ENCODE measurements at places on chromosomes 12 and 14.

DNA sequence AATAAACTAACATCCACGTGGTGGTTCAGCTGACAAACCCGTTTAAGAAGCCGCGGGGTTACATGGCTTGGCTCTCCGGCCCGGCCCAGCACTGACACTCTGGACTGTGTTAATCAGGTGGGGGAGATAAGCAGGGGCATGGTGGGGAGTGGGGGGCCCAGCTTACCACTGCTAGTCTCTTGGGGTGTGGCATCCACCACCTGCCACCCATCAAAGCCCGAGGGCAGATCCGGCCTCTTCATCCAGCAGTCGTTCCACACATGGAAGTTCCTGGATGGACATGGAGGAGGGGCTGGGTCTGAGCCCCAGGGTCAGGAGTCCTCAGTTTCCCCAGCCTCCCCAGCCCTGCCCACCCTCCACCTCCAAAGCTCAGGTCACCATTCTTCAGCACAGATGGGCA is 4.9 kb downstream of the TGM1 start:
- no peaks in the 10 kb centered on the region for H3K4me1 ChIP-seq
- no peak for DNase-seq
- H3K4me3 ChIP-seq: no peak overlapping the region

- H3K4me1 ChIP-seq: no peaks in the 10 kb centered on the region
- DNase-seq: no peak
- H3K36me3 ChIP-seq: no peaks in the 10 kb centered on the region
- H3K27me3 ChIP-seq: peaks cover 12% of the 10 kb centered on the region
- no peak overlapping the region for H3K4me3 ChIP-seq
- H3K27ac ChIP-seq: no peak overlapping the region
These were observed 25.6 kb upstream of the GPATCH2L start for GRCh38 chr14:76126076-76126475.

DNA sequence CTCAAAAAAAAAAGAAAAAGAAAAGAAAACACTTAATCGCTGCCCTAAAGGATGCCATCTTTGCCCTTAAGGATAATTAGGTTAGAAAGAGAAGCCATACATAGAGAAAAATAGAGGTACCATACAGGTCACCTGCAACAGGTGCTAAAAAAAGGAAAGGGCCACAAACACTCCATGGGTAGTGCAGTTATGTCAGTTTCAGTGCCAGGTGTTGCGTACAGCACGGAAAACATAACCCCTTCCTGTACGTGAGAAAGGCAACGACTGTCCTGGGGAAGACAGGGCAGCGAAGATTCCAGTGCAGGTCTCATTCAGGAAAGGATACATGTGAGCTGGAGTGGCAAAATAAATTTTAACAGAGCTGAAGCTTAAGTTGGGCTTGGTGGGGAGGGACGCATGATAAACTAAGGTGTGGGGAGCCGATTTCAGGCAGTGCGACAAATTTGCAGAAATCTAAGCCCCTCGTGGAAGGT is 553 bp upstream of the DAZAP2 start:
- no peaks in the 10 kb centered on the region for H3K4me1 ChIP-seq
- peaks cover 5% of the 10 kb centered on the region for H3K36me3 ChIP-seq
- H3K27me3 ChIP-seq: no peaks in the 10 kb centered on the region
- H3K27ac ChIP-seq: peak overlapping the region; percentile 70
- peak overlapping the region; percentile 45 for H3K4me3 ChIP-seq
- DNase-seq: peak; percentile 25

DNA sequence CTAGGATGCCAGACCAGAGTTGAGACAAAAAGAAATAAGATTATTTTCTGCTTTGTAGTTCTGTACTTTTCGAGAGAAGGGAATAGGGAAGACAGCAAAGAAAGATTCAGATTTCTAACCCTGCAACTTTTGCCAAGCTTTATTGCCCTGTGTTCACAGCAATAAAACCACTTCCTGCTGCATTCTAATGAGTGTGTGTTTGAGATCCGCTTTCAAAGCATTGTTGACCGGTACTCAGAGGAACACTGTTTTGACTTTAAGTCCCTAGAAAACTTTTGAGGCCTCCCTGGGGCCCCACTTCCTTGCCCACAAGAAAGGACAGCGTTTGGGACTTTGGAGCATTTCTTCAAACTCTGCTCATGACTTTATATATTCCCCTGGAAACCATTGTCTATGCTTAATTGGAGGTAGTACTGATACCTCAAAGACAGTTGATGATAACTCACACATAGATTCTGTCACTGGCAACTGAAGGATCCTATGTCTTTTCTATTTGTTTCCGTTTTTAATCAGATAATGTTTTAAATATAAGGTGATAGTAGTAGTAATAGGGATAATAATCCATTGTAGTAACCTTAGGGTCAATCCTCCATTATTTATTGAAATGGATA is 1.3 kb downstream of the RNASE6 start:
- no peak overlapping the region for H3K4me3 ChIP-seq
- H3K36me3 ChIP-seq: no peaks in the 10 kb centered on the region

DNA sequence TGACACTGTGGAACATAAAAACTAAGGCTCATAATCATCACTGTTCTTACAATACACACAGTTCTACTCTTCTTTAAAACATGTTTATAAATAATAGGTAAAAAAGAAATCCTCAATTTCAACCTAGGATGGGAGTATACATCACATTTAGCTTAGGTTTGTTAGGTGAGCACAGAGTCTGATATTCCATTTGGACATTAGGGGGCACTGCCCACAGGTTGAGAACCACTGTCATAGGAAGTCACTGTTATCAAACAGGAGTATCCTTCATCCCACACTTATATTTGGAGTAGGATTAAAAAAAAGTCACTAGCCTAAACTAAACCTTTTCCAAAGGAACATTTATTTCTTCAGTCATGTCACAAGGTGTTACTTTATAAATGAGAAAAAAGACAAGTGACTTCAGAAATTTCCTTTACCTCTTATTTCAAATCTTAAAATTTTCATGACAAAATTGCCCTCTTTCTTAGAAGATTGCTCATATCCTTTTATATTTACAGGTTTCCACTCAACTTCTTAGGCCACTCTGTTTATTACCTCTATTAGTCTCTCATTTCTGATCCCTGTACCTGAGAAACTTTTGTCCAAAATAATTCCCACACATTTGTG is 240.6 kb downstream of the CPNE8 start:
- peak; percentile 25 for DNase-seq
- no peak overlapping the region for H3K4me3 ChIP-seq
- H3K27me3 ChIP-seq: no peaks in the 10 kb centered on the region
- H3K4me1 ChIP-seq: peaks cover 4% of the 10 kb centered on the region
- H3K36me3 ChIP-seq: no peaks in the 10 kb centered on the region
- H3K27ac ChIP-seq: no peak overlapping the region

DNA sequence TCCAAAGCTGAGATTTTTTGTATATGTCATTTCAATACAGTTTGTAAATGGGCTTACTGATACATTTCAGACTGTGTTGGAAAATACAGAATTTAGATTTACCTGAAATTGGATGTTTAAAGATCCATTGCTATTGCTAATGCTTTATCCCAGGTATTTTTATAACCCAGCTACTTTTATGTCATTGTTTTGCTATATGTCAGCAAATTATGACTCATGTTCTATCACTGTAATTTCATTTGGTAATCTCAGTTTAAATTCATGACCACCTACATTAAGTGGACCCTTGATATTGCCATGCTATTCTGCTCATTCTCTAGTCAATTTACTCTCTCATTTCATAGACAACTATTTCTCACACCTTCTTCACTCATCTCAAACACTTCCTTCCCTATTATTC is 281.2 kb downstream of the IPO8 start:
- no peaks in the 10 kb centered on the region for H3K27me3 ChIP-seq
- no peaks in the 10 kb centered on the region for H3K36me3 ChIP-seq
- no peak for DNase-seq
- H3K27ac ChIP-seq: no peak overlapping the region

DNA sequence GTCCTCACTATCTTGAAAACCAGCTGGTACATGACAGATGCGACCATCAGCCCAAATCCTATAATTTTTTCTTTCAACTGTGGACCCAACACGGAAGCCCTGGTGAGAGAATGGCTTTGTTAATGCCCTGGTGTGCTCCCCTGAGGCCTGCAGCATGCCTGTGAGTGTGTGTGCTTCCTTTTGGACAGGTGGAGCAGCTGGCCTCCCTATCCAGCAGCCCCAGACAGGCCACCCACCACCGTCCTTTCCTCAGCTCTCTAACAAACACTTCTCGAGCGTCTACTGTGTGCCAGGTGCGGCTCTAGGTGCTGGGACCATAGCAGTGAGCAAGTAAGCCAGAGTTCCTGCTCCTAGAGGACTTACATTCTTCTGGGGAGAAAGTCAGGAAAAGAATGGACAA is 78.9 kb upstream of the GZMB start:
- no peaks in the 10 kb centered on the region for H3K27me3 ChIP-seq
- no peak for DNase-seq
- no peaks in the 10 kb centered on the region for H3K36me3 ChIP-seq
- H3K4me3 ChIP-seq: no peak overlapping the region

DNA sequence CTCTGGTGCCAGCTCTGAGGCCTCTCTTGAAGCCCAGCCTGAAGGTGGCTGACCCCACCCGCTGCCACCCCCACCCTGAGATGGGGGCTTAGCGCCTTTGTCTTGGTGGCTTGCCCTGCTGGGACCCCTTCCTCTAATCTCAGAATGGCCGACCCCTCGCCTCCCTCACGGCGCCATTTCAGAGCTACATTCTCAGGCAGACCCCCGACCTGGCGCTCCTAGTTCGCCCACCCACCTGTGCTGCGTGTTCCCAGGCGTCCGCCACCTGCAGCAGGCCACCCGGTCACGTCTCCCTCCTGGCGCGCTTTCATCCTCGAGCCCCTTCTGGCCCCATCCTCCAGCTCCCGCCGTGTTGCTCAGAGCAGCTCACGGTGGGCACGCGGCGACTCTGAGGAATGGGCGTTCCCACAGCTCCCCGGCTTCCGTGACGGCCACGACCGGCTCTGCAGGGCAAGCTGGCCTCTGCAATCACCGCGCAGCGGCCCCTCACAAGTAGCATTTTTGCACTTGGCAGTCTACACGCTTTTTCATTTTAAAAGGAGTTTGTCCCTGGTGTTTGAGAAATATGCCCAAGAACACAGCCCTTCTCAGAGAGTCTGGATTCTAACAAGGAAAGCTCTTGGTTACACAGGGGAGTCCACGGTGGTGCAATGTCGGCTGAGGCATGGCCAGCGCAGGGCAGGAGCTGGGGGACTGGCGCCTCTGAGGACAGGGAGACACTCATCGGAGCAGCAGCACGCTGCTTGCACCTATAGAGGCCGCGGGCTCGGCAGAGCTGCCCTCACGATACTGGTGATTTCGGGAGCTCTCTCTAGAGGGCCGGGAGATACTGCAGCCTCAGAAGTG is 105.7 kb upstream of the C14orf180 start:
- DNase-seq: no peak
- H3K4me1 ChIP-seq: no peaks in the 10 kb centered on the region
- no peak overlapping the region for H3K27ac ChIP-seq
- H3K36me3 ChIP-seq: no peaks in the 10 kb centered on the region
- H3K4me3 ChIP-seq: no peak overlapping the region

- no peaks in the 10 kb centered on the region for H3K4me1 ChIP-seq
- no peaks in the 10 kb centered on the region for H3K36me3 ChIP-seq
- no peak overlapping the region for H3K4me3 ChIP-seq
- peaks cover 6% of the 10 kb centered on the region for H3K27me3 ChIP-seq
- no peak for DNase-seq
These were observed 194.1 kb downstream of the NUAK1 start for GRCh38 chr12:105944628-105945027.

DNA sequence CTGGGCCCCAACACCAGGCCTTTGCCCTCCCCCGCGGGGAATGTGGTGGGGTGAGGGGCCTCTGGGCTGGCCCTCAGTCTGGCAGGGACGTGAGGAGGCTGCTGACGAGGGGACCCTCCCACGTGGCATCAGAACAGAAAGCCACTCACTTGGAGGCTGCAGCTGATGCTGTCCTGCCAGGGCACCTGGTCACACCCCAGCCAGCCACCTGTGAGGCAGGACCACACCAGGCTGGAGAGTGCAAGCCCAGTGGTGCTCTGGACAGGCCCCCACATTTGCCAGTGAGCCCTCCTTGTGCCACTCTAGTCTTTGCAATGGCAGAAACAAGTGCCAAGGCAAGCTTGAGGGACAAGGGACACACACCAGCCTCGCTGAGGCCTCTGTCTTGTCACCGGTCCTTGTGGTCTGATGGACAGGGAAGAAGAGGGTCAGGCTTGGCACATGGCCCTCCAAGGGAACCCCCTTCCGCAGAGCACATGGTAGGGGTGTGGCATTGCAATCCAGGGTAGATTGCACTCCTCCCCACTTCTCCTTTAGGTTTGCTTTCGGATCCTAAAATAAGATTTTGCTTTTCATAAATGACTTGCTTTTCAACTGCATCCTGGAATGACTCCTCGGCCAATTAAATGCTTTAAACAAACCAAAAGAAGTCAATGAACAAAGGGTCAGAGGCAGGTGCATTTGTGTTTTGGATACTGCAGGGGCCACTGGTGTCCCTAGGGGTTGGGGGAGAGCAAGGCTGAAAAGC is 53.7 kb downstream of the CCDC88C start:
- H3K36me3 ChIP-seq: no peaks in the 10 kb centered on the region
- no peak overlapping the region for H3K27ac ChIP-seq
- H3K4me3 ChIP-seq: no peak overlapping the region

- H3K36me3 ChIP-seq: no peaks in the 10 kb centered on the region
- H3K27me3 ChIP-seq: no peaks in the 10 kb centered on the region
- H3K27ac ChIP-seq: no peak overlapping the region
These were observed 16.5 kb downstream of the SLC15A4 start for GRCh38 chr12:128807161-128807724.

- no peaks in the 10 kb centered on the region for H3K27me3 ChIP-seq
- peaks cover 29% of the 10 kb centered on the region for H3K4me1 ChIP-seq
- H3K4me3 ChIP-seq: no peak overlapping the region
- peak overlapping the region; percentile 80 for H3K27ac ChIP-seq
- DNase-seq: peak; percentile 56
These were observed 58.1 kb upstream of the PLEKHG3 start for GRCh38 chr14:64646103-64646502.

- no peaks in the 10 kb centered on the region for H3K4me1 ChIP-seq
- H3K4me3 ChIP-seq: no peak overlapping the region
- no peaks in the 10 kb centered on the region for H3K36me3 ChIP-seq
- H3K27ac ChIP-seq: no peak overlapping the region
These were observed 63.2 kb upstream of the RD3L start for GRCh38 chr14:104005489-104005888.

Measured in hepatocyte (in vitro differentiated cells).